ENCODE measurements at places on chromosomes 6 and 20.

DNA sequence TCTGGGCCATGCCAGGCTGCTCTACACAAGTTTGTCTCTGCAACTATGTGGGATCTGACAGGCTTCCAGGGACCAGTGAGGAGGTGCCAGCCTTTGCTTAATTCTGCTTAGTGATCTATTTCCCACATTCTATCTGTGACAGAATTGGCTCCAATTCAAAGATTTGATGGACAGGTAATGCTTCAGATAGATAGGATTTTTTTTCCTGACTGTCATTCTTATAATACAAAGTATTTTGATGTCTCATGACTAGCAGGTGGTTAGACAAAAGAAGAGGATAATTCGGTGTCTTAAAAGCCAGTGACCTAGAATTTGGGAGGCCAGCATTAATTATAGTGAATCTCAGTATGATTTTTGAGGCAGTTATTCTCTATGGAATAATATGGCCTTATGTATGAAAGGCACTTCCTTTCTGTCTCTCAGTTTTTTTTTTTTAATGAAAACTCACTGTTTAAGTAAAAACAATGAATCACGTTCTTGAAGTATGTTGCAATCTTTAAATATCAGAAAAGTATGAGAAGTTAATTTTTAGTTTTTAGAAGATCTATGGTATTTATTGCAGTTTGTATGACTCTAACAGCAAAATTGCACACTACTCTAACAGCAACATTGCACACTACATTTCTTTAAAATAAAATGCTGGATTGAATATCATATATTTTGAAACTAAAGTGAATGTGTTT is 43.7 kb downstream of the TMEM200A start:
- no peak for ATAC-seq

DNA sequence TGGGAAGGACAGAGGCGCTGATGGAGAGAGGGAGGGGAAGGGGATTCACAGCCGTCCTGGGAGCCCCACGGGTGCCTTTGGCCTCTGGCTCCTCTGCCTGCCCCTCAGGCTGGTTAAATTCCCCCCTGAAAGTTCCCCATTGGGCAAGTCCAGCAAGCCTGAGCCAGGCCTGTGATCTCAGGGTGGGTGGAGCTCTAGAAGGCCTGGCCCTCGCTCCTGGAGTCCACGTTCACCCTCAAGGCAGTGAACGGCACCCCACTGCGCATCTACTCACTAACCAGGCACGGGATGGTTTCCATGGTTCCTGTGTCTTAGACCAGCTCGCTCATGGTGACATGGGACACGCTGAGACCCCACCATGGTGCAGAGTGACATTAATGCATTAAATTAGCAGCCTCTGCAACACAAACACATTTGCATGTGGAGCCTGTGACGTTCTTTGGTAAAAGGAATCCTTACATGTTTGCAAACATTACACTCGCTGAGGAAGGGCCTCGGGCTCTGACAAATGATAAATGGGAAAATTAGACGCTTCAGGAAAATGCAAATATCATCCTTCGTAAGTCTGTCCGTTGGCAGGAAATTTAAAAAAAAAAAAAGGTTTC is 452.7 kb downstream of the PREX1 start:
- ATAC-seq = no peak

DNA sequence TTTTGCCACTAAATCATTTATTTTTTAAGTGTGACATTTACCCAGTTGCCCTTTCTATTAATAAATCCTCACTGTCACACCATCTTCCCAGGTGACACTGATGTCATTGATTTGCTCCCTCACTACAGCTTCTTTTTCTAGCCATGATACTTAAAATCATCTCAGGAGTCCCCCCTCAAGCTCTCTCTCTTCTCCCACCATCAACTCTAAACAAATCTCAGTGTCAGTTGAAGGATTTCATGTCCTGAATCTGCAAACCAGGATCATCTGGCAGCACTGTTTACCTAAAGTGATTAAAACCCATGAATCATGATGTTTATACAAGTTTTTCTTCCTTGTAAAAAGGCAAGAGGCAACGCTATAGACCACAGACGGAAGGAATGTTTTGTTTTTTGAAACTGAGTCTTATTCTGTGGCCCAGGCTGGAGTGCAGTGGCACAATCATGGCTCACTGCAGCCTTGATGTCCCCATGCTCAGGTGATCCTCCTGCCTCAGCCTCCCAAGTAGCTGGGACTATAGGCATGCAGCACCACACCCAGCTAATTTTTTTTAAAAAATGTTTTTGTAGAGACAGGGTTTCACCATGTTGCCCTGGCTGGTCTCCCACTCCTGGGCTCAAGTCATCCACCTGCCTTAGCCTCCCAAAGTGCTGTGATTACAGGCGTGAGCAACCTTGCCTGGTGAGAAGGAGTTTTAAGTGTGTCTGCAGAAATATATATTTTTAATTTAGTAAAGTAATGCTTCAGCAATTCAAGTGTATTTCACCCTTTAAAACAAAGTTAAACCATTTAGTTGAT is 30.1 kb upstream of the SH3BGRL2 start:
- no peak for ATAC-seq

DNA sequence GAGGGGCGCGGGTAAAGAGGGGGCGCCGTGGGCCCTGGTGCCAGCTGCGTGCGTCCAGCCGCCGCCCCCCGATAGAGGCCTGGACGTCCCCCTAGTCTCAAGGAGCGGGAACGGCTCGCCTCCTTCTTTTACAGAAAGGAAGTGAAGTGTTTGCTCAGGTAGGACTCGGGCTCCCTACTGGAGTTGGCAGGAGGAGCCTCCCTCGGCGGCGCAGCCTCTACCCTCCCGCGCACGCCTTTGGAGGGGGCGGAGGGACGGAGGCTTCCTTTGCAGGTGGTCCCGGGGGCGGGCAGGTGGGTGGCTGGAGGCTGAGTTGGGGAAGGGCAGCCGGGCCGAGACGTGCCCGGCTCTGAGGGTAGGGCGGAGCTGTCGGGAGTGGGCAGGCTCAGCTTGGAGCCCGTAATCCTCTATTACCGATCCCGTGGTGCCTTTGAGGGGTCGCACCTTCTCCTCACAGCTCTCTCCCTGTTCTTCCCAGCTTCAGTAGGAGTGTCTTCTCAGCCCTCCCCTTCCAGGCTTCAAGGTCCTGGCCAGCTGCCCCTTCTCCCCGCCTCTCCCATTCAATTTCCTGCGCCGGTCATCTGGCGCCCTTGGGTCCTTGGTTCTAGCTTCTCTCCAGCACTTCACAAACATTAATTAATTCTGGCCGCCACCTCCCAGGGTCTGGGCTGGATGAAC is 728 bp downstream of the ITPR3 start:
- peak; percentile 58 for ATAC-seq

GRCh38 chr6:41723530-41724227 is 11.7 kb downstream of the TFEB start:
- ATAC-seq = peak; percentile 94

DNA sequence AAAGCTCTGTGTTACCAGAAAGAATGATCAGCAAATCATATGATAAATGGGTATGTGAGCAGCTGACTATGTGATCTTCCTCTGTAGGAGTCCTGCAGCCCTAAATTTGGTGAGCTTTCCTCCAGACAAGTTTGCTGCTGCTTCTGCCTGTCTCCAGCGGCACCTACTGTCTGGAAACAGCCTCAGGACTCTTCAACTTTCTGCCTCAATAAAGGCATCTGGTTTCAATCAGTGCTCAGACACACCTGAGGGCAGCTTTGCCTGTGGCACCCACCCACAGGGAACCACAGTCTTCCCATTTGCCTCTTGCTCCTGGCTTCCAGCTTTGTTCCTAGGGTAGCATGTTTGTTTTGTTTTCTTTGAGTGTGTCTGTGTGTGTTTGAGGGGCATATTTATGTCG is 727.9 kb upstream of the MAN1A1 start:
- no peak for ATAC-seq

DNA sequence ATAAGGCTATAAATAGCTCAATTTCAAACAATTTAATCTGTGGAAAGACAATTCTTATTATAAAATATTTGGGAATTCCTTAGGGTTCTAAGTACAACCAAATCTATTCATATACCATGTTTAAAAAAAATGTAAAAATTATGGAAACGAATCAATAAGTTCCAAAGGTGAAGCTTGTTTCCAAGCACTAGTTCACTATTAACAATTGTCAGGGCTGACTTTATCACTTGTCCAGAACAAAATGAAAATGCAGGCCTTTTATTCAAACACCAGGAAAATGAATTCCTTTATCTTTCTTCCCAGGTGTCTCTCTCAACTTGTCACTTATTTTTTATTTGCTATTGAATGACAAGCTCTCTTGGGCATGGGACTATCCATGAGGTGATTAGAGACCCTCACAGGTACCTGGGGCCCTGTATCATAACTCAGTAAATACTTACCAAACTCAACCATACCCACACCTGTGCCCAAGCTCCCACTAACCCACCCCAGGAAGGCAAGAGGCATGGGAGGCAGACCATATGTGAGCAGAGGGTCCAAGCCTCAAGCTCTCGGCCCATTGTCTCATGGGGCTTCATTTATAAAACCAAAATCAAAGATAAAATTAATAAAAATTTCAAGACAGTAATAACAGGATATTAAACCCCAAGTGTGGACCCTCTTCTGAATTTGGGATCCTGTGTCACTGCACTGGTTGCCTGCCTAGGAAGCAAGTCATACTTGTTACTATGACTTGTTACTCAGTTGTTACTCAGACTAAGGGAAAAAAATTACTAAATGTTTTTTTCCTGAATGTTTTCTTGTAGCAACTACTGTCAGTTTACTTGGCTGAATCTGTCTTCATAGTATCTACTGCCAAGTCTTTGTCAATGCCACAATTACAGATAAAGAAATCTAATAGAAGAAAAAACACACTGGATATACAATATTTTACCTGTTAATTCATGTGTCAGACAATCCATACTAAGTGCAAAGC is 54.7 kb downstream of the PTPRK start:
- ATAC-seq = no peak

All from stimulated activated memory B cell treated with anti-CD40 and anti-IgM and Interleukin-4, amounts not matched to agents 10 μg/mL and 1 μg/mL and 100 μg/mL, for 72 hours (primary cell).